ENCODE measurements at places on chromosomes 5 and 9.

GRCh38 chr5:171316258-171317121 lies 7.4 kb downstream of the TLX3 start:
- DNase-seq: no peak

GRCh38 chr9:26956860-26957233 lies 635 bp downstream of the IFT74 start:
- no peak for DNase-seq

DNA sequence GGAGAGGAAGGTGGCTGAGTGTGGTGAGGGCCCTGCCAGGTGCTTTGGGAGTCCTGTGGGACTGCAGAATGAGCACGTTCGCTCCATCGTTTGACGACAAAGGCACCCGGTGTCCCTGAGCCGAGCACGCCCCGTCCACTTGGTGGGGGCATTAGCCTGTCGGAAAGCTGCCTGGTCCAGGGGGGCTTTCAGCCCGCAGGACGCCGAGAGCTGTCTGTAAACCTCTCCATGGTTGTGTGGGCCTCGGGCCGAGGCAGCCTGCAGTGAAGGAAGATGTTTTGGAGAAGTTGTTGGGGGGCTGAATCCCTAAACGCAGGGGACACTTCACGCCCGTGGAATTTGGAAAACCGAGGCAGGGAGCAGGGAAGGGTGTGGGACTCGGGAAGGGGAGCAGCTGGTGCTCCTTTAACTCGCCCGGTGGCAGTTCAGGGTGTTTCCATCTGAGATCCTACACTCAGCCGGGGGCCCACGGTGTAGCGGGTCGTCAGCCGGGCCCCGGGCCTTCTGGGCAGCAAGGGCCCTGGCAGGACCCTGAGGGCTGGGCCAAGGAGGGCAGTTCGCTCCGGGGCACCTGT lies 53.8 kb downstream of the MRPL36 start:
- no peak for DNase-seq

DNA sequence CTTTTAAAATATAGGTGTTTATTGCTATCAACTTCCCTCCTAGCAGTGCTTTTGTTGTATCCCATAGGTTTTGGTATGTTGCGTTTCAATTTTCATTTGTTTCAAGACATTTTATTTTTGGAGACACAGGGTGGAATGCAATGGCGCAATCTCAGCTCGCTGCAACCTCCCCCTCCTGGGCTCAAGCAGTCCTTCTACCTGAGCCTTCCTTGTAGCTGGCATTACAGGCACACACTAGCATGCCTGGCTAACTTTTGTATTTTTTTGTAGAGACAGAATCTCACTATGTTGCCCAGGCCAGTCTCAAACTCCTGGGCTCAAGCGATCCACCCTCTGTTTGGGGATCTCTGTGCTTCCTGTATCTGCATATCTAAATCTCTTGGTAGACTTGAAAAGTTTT lies 35.4 kb upstream of the CCDC180 start:
- no peak for DNase-seq

- DNase-seq: no peak
These were observed 180.4 kb upstream of the S1PR3 start for GRCh38 chr9:88810826-88811225.

DNA sequence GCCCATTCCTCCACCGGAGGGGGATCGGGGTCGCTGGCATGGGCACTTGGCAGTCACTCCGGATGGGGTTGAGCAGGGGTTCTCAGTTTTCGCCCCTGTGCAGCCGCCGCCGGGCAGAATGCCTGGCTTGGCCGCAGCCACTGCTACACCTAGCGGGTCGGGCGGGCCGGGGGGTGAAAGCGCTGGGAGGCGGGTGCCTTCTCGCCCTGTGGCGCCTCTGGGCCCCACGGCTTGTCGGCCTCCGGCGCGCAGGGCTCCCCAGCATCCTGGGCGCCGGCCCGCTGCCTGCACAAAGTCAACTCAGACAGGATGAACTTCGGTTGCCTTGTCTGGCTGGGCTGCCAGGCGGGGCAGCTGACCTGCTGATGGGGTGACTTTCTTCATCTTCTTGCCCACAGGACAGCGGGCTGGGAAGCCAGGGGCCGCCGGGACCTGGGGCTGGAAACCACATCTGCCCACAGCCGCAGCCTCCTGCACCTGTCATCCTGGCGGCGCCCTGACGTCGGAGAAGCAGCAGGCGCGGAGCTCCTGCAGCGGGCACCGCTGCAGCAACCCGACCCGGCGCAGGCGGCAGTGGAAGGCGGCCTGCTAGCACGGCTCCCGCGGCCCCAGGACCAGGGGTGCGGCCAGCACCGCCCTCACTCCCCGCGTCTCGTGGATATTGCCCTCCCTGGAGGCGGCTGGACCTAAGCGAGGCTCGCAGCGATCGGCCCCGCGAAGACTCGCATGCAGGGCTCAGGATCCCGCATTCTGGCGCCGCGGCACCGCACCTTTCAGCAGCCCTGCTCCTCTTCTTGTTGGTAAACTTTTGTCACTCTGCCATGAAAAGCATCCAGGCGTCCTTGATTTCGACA lies 1.3 kb upstream of the ANKRD18A start:
- DNase-seq: peak; percentile 30

GRCh38 chr5:74015716-74016115 lies 389.7 kb downstream of the ARHGEF28 start:
- no peak for DNase-seq

- no peak for DNase-seq
These were observed 70.4 kb upstream of the PRDM9 start for GRCh38 chr5:23437011-23437410.

DNA sequence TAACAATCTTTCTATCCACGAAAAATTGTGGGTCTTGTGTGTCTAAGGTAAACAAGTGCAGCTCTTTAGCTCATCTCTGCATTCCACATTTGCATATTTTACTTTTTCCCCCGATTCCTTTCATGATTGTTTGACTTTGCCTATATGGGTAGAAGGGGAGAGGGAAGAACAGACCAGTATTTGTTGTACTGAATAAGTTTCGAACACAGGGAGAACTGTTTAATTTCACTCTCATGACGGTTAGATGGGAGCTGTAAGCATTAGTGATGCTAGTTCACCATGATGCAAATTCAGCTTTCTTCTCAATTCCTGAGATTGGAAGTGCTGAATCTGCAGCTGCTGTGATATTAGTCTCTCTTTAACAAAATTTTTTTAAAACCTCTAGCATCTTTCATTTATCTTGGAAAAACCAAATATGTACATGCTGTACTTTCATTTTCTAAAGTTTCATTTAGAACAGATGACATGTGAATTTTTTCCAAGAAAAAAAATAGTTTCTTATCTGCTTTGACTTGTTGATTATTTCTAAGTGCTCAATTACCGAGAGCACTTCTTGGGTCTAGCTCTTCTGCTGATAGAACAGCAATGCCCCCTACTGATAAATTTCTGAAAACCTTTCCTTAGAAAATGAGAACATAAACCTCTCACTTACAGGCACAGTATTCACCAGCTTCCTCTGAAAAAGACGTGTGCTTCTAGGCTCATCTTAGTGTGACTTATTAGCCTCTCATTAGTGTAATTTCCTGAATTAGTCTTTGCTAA lies 149.5 kb downstream of the BAAT start:
- no peak for DNase-seq

- no peak for DNase-seq
These were observed 1019.5 kb upstream of the SEMA6A start for GRCh38 chr5:117594166-117594565.

DNA sequence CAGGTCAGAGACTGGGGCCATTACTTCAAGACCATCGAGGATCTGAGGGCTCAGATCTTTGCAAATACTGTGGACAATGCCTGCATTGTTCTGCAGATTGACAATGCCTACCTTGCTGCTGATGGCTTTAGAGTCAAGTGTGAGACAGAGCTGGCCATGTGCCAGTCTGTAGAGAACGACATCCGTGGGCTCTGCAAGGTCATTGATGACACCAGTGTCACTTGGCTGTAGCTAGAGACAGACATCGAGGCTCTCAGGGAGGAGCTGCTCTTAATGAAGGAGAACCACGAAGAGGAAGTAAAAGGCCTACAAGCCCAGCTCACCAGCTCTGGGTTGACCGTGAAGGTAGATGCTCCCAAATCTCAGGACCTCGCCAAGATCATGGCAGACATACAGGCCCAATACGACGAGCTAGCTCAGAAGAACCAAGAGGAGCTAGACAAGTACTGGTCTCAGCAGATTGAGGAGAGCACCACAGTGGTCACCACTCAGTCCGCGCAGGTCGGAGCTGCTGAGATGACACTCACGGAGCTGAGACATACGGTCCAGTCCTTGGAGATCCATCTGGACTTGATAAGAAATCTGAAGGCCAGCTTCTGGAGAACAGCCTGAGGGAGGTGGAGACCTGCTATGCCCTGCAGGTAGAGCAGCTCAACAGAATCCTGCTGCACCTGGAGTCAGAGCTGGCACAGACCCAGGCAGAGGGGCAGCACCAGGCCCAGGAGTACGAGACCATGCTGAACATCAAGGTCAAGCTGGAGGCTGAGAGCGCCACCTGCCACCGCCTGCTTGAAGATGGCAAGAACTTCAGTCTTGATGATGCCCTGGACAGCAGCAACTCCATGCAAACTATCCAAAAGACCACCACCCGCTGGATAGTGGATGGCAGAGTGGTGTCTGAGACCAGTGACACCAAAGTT lies 9.3 kb downstream of the NIPBL start:
- no peak for DNase-seq

DNA sequence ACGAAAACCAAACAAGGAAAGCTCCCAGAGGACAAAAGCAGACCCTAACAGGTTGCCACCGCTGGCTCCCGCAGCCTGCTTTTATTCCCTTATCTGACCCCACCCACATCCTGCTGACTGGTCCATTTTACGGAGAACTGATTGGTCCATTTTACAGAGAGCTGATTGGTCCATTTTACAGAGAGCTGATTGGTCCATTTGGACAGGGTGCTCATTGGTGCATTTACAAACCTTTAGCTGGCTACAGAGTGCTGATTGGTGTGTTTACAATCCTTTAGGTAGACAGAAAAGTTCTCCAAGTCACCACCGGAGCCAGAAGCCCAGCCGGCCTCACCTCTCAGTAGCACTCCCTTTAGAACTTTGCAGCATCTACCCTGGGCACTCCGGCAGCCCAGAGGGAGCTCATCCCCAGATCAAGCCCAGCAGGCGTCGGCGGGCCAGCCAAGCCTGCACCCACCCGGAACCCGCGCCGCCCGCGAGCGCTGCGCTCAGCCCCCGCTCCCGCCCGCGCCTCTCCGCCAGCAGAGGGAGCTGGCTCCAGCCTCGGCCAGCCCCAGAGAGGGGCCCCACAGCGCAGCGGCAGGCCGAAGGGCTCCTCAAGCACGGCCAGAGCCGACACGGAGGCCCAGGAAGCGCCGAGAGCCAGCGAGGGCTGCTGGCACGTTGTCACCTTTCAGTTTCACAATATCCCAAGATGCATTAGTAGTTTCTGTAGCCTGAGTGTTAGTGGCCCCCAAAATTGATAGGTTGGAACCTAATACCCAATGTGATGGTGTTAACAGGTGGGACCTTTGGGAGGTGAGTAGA lies 35.3 kb upstream of the CLPTM1L start:
- peak; percentile 40 for DNase-seq

- DNase-seq: no peak
These were observed 133.1 kb upstream of the MAP1B start for GRCh38 chr5:71974165-71974564.

DNA sequence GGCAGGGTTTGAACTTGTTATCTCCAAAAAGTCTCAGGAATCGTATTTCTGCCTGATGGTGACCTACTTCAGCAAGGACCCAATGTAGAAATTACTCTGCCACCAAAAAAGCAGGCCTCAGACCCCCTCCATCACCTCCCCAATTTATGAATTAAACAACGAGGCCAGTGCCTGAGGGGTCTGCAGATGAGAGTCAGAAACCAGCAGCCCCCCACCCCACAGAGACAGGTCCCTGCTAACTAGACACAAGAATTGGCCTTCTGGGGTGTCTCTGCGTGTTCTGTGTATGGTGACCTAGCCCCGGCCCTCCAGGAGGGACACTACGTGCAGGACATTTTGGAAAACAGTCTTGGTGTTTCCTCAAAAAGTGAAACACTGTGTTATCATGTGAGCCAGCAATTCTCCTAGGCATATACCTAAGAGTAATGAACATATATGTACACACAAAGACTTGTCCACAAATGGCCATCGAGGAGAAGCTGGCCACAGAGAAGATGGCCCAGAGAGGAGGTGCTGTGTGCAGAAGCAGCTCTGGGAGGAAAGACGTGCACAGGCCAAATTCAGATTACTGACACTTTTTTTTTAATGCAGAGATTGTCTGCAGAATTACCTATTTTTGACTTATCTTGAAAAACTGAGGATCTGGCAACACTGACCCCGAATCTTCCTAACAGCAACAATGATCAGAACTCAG lies 93.8 kb downstream of the ADAMTS2 start:
- DNase-seq: no peak

DNA sequence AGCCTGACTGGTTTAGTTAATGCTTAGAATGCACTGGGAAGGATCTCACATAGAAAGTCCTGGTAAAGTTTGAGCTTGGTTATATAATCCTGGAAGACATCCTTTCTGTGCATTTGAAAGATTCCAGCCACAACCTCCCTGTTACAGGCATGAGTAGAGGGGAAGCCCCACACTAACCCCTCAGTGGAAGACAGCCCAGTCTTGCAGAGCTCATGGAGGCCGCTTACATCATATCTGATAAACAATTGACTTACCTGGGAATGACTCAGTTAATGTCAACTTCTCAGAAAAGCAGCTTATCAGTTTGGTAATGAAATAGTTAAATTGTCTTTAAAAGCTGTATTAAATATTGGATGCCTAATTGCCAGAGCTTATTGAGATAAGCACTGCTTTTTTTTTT lies 28.1 kb upstream of the PDE8B start:
- no peak for DNase-seq

GRCh38 chr5:107674655-107675054 lies 3.9 kb upstream of the EFNA5 start:
- no peak for DNase-seq

DNA sequence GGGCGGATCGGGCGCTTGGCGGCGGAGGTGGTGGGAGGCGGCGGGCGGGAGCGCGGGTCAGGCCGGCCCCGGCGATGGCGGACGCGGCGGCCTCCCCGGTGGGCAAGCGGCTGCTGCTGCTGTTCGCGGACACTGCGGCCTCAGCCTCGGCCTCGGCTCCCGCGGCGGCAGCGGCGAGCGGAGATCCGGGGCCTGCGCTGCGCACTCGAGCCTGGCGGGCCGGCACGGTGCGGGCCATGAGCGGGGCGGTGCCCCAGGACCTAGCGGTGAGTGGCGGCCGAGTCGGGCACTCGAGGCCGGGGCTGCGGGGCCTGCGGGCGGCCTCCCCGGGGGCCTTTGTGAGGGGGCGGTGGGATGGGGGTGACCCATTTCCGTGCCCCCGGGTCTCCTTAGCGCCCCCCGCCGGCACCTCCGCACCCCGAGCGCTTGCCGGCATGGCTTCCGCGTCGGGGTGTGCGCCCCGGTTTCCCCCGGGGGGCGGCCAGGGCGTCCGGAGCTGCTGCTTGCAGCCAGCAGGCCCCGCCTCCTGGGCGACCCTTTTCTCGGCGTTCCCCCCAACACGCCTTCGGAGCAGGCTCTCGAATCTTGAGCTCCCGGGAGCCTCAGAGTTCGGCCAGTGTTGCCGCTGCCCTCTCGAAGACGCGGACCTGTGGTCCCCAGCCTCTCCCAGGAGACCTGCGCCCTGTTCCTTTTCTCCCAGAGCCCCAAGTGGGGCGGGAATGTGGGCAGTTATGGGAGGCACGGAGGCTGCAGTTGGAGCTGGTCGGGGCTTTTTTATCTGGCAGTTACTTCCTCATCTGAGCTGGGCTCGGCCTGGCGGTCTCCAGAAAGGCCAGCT lies 456 bp downstream of the KDM3B start:
- DNase-seq: peak; percentile 68

GRCh38 chr9:102844716-102845115 lies 150.4 kb upstream of the CYLC2 start:
- no peak for DNase-seq

GRCh38 chr5:38780945-38781344 lies 64.9 kb upstream of the OSMR start:
- no peak for DNase-seq

GRCh38 chr5:177427919-177428573 lies 1.6 kb downstream of the GRK6 start:
- DNase-seq: no peak
